ENCODE measurements at places on chromosomes 2 and 18.

DNA sequence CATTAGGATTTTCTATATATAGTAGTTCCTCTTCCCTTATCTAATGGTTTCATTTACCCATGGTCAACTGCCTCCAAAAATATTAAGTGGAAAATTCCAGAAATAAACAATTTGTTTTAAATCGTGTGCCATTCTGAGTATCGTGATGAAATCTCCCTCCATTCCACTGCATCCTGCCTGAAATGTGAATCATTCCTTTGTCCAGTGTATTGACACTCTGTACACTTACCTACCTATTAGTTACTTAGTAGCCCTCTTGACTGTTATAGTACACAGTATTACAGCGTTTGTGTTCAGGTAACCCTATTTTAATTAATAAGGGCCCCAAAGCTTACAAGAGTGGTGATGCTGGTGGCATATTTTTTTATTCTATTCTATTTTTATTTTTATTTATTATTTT, 26.2 kb downstream of the TAF4B start:
- DNase-seq = no peak

GRCh38 chr2:85865539-85866164, 23.1 kb downstream of the ST3GAL5 start:
- no peak for DNase-seq

GRCh38 chr2:220143336-220143735, 515.9 kb downstream of the SLC4A3 start:
- DNase-seq = no peak

DNA sequence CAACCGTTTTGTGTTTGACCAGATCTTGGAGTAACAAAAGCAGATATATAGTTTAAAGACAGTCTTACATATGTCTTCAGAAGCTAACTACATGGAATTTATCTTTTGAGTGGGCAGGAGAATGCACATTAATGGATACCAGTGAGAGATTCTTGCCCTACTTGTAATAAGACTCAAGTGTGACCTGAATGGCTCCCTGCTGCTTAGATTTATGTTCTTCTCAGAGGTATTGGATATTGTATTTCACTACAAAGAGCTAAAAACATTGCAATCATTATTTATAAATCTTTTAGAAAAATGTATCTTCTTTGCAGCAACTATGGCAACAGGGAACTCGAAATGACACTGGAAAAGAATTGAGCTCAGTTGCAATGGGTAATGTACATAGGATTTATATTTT, 227.7 kb downstream of the LRRTM4 start:
- no peak for DNase-seq

GRCh38 chr2:54613794-54614257, 109.6 kb upstream of the EML6 start:
- DNase-seq = no peak

- peak; percentile 51 for DNase-seq
These were observed 19.0 kb upstream of the FAM178B start for GRCh38 chr2:97005353-97005752.

DNA sequence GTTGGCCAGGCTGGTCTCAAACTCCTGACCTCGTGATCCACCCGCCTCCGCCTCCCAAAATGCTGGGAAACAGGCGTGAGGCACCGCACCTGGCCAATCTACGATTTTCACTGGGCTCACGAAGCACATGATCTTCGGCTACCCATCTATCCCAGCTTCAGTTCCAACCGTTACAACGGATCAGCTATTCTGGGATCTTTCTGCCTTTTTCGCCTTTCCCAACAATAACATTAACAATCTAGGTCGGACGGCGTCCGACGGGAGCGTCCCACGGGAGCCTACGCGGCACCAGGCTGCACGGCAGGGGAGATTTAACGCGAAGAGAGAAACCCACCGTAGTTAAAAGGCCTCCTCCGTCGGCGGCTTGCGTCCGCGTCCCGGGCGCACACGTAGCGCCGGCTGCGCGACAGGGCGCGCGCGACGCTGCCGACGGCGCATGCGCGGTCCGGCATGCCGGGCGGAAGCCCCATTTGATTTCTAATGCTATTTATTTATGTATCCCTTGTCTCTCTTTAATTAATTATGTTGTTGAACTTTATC, at the start of gene MSL3B:
Gene MSL3B, minus strand, starts transcription at position 394 of the 540 bp plus-strand sequence.
- DNase-seq = peak; percentile 74

GRCh38 chr2:149082735-149083134, 44.2 kb downstream of the LYPD6B start:
- DNase-seq = peak; percentile 27

DNA sequence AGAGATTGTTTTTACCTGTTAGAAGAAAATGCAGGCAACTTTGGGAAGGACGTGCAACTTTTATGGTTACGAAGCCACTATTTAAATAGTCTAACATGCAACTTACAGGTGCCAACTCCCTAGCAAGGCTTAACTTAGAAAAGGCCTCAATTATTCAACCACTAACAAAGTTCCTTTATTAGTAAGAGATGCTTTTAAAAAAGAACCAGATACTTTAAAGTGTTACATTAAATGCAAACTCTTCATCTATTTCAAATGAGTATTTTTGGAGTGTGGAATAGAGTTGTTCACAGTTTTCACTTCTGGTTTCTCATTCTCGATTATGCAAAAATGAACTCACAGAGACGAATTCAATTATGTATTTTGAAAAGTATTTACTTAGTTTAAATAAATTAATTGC, 51.7 kb downstream of the PELI1 start:
- DNase-seq = no peak

DNA sequence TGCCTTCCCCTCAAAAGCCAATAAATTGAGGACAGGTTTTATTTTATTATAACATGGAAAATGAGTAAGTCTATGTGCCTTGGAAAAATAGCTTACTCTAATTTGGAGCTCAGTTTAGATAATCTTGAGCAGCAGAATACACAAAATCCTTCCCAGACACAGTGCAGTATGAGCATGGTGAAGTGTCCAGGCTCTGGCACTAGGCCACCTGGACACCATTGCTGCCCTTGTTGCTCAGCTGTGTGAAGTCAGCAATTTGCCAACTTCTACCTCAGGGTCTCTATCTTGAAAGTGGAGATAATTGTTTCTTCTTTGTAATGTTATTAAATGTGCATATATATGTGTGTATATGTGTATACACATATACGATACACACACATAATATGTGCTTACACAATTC, 104.9 kb upstream of the CAVIN2 start:
- DNase-seq = no peak

DNA sequence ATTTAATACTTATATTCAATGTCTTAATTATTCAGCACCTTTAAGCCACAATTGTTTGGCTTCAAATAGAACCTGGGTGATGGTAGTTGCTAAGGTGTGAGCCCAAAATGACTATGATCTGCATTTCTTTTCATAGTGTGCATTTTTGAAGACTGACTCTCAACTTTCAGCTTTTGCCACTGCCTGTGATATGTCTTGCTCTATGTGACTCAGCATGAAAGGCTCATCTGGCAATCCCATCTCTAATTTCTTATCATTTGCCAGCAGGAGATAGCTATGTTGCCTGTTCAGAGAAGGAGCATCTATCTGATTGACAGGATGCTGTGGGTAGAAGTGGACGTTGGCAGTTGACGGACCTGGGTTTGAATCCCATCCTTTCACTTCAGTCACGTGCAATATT, 34.5 kb upstream of the CCDC93 start:
- no peak for DNase-seq

GRCh38 chr18:45249246-45249661, 366.0 kb upstream of the SLC14A2 start:
- DNase-seq = no peak

GRCh38 chr18:22170421-22171257, 1.2 kb downstream of the GATA6 start:
- peak; percentile 51 for DNase-seq

DNA sequence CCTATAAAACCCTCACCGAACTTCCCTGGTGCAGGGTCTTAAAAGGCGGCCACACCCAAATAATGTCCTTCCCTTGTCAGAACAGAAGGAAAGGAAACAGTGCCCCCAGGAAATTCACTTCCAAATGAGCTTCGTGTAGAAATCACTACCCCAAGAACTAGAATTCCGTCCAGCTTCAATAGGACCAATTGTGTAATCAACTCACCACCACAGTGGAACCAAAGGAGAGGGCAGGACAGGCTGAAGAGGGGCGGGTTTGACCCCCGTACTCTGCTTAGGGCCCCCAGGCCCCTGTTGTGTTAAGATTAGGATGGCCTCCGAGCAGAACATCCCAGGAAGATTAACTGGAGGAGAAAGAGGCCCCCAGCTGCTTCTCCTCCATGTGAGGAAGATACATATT, 24.1 kb downstream of the GPR35 start:
- DNase-seq = no peak

DNA sequence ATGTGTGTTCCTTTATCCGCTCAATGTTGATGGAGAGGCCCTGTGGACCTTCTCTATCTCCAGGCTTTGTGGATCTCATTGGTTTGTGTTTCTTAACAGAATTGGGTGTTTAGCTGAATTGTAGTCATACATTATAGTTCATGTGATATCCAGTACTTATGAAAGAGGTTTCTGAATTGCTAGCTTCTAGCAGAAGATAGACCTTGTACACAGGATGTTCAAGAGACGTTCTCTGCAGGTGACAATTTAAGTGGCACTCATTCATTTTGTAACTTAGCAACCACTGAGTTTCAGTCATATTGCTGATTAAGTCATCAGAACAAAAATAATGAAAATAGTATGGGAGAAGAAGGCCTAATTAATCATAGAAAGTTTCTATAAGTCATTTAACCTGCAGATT, 279.2 kb downstream of the ALPK2 start:
- DNase-seq = no peak

GRCh38 chr18:77918730-77919129, 669.1 kb downstream of the GALR1 start:
- DNase-seq = no peak

- DNase-seq = no peak
These were observed 397.6 kb downstream of the FBXO15 start for GRCh38 chr18:73750052-73750451.

DNA sequence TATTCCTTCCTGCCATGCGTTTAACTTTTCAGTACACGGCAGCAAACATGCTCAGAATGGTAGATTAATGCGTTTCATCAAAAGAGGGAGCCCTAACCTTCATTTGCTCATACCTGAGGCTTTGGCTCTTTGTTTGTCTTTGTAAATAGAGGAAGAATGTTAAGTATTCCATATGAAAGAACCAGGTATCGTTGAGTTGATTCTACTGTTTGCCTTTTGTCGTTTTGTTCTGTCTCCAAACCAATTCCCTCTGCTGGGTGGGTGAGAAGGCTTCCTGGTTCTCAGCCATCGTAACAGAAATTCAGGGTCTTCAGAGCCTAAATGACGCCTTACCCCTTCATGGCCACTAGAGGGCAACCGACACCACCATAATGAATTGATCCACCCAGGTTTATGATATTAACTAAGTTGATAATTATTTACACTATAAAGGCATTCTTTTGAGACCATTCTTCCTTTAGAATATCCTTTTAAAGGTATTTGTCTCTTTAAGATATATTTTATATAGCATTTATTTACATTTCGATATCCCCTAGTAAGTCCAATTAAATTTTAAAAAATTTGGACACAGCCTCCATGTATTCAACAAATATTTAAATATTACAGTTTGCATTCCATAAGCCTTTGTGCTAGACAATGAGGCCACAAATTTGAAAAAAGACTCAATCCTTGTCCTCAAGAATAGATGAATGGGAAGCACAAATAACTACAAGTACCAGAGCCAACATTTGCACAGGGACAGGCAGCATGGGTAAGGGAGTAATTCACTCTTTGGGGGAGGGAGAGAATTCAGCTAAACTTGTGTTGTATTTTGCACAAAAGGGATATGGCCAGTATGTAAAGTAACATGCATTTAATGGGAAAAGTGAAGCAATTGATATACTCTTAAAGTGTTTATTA, 48.1 kb downstream of the TIMM21 start:
- DNase-seq = peak; percentile 74

- DNase-seq = no peak
These were observed 15.4 kb upstream of the MSGN1 start for GRCh38 chr2:17800693-17801458.

GRCh38 chr2:9752441-9753275, 90.6 kb upstream of the TAF1B start:
- no peak for DNase-seq

DNA sequence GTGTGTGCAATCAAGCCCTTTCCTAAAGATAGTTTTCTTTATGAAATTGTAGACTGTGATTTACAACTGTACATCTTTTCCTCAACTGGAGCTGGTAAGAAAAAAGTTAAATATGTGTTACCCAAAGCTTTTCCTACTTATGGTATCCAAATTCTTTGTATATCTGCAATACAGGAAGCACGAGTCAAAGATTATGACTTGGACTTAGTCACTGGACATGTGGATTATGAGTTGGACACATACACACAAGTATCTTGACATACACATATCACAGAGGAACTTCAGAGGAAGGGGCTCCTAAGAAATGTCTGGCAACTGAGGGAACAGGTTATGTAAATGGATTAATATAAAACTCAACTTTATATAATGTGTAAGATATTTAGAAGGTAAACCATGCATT, 35.2 kb downstream of the PRELID3A start:
- no peak for DNase-seq

GRCh38 chr2:151786483-151786882, 41.7 kb downstream of the ARL5A start:
- DNase-seq = no peak

DNA sequence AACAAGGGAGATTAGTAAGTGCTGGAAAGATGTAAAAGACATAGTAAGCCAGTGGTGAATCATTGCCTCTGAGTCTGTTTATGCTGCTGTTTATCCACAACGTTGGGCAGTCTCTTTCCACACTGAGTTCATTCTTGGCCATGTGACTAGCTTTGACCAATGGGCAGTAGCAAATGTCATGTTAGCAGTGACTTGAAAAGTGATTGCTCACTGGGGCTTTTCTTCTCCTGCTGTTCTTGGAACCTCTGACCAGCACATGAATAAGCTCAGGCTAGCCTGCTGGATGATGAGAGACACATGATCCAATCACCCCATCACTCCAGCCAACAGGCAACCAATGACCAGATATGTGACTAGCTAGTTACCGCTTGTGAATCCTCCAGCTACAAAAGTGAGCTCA, 360.4 kb downstream of the SLC4A3 start:
- DNase-seq = no peak

DNA sequence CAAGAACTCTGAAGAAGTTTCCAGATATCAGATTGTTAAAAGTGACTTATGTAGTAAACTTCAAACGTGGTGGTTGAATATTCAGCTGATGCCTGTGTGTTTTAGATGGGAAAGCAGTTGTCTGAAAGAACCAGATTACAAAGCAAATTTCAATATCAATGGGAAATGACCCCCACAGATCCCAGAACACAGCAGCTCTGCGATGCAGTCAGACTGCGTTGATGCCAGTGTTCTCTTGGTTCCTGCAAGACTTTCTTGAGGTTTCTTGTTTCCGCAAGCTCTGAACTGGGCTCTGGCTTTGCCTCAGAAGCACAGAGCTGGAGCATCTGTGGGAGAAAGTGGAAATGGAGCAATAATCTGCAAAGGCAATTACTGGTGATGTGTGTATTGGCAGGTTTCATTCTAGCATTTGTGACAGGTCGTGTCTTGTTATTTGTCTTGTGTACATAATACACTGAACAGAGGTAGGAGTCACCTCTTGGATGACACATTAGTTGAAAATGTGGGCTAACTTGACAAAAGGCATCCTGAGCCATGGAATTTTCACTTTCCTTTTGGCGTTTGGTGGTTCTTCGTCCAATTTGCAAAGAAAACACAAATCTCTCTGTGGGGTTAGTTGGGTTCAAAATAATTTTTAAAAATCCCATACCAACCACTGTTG, 10.8 kb upstream of the LYPD6B start:
- DNase-seq = peak; percentile 55

GRCh38 chr2:128514555-128514955, 195.9 kb upstream of the HS6ST1 start:
- no peak for DNase-seq

GRCh38 chr2:38578832-38579231, 23.9 kb downstream of the HNRNPLL start:
- DNase-seq = no peak
